Stimulated activated CD4-positive, alpha-beta T cell treated with anti-CD3 and anti-CD28 coated beads, Interleukin-12 subunit alpha, Interleukin-12 subunit beta, amount 100 ng/mL, for 48 hours (primary cell): ENCODE measurements at places on chromosomes 13 and 19.

GRCh38 chr13:90276216-90276615 is 1071.3 kb upstream of the MIR17HG start:
- DNase-seq = no peak

- DNase-seq = no peak
Observed at GRCh38 chr13:49348751-49349150, 95.1 kb downstream of the CAB39L start.

DNA sequence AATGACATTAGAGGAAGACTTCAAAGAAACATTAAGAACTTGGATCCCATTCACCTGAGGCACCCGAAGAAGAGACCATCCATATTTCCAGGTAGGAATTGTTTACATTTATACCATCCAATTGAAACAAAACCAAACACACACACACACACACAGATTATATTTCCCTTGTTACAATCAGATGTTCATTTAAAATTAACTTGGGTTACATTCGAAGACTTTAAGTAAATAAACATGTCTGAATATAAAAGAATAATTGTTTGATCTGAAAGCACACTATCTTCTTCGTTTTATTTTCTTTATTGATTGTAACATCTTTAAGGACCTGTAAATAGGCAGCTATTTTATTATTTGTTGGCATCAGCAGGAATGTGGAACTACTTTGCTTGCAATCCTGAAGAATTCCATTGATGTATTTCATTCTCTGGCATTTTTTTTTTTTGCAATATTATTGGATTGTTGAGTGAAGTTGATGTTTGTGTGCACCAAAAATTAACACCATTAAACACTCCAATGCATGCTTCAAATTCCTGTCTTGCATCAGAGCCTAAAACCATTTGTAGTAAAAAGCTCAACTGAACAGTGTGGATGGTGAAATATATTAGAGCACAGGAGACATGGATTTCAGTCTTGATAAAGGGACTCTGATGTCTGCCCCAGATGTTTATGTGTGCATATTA is 85.3 kb upstream of the FRY start:
- no peak for DNase-seq

- no peak for DNase-seq
Observed at GRCh38 chr13:48398450-48399095, 14.3 kb downstream of the LPAR6 start.

DNA sequence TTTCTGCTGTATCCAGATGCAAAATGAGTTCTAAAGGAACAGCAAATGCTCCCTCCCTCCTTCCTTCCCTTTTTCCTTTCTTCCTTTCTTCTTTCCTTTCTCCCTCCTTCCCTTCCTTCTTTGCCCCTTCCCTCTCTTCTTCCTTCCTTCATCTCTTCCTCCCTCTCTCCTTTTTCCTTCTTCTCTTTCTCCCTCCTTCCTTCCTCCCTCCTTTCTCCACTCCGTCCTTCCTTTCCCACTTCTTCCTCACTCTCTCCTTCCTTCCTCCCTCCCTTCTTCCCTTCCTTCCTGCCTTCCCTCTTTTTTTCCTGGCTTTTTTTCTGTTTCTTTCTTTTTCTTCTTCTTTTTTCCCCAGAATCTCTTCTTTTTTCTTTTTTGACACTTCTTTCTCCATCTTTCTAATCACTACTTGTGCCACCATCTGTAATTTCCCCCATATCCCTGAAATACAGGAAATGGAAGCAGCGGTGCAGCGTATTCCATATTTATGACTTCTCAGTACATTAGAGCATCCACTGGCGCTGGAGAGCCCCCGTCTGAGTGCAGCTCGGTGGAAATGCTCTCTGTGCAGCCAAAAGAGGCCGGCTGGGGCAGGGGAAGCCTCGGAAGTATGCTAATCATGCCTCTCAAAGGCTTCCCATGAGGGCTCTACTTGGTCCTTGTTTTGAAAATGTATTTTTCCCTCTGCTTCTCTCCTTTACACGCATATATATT is 275.6 kb downstream of the TSHZ3 start:
- no peak for DNase-seq
